Calu3 (cell line): ENCODE measurements at places on chromosomes 3 and 15.

DNA sequence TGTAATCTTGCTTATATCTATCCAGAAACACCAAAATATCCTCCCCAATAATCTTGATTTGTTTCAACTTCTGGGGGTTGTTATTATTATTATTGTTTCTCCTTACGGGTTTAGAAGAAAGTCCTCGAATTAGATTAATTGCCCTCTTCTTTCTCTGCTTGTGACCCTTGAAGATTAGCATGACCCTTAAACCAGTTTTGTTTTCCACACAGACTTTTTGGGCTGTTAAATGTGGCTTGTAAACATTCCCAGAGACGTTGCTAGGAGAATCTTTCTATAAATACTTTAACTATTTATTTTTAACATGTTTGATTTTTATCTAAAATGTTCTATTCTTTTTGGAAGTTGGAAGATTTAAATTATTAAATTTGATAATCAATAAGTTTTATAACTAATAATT is 4.3 kb upstream of the SUCNR1 start:
- DNase-seq, result no peak

GRCh38 chr3:47496892-47497291 is 16.6 kb downstream of the ELP6 start:
- no peak for DNase-seq

GRCh38 chr15:101489237-101489598 is 289 bp downstream of the PCSK6 start:
- DNase-seq, result peak; percentile 73

DNA sequence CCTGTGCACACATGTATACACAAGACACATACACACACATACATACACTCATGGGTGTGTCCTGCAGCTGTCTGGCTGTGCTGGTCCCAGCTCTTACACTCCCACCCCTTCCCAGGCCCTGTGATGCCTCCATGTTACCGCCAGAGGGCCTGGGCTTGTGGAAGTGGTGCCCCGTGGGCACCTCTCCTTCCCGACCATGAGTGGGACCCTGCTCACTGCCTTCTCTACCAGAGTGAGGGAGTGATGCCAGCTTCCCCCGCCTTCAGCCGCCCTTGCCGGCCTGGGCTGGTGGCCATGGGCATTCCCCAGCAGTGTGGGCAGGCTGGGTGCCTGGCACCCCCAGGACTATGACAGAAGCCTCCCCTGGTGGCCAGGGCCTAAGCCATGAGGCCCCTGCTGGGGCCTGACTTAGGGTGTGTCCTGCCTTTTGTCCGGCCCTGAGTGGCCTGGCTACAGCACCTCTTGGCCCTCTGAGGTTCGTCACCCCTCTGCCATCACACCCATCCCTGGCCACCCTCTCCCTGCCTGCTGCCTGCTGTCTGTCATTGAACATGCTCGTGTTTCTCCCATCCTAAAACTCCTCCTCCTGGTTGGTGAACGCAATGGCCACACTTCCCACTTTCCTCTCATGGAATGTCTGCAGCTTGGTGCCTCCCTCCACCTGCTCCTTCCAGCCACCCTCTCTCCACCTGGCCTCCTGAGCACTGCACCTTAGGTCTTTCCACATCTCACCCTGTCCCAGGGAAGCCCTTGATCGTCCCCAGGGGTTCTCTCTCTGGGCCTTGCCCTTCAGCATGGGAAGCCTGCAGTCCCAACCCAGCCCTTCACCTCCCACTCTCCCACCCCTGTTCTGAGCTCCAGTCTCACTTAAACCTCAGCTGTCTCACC is 14.6 kb downstream of the HDAC11 start:
- DNase-seq, result peak; percentile 33

DNA sequence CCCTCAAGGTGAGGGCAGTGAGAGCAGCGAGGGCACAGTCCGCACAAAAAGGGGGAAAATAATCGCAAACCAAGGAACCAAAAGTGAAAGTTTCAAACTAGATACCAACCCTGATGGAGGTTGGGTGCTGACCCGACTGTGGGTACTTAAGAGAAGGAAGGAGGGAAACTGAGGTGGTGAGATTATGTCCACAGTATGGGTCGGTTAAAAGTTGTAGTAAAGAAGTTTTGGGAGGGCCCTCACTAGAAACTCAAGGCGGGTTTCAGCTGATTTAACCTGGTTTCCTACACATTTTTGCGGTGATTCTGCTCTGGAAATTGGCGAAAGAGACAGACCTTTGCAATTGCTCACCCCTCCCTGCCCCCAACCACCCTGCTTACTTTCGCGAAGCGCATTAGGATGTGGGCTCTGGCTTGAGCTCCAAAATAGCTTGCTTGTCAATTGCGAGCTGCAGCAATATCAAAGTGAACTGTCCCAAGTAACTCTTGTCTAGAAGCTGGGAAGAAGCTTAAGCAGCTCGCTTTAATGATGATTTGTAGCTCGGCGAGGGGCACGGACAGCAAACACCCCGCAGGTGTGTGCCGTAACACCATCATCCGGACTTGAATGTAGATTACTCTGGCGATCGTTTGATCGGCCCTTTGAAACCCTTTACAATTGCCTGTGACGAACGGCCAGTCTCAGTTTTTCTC is 15.8 kb downstream of the SOX2 start:
- no peak for DNase-seq
